ENCODE measurements at places on chromosomes 5 and 9.
A peak's percentile ranks its signal among the peaks of the same experiment; 100 is the strongest.

DNA sequence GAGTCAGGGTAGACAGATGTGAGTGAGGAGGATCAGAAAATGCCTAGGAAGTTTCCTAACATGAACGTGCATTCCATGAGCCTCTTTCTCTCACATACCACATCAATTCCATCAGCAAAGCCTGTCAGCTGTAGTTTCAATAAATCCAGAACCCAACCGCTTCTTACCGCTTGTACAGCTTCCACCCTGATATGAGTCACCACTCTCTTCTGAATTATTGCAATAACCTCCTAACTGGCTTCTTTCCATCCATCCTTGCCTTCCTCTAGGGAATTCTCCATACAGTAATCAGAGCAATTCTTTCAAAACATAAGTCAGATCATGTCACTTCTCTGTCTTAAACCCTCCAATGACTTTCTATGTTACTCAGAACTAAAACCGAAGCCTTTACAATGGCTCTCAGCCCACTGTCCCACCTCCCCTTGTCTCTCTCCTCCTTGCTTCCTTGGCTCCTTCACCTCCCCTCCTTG, 8.1 kb upstream of the RAD23B start:
- peak; percentile 97 for DNase-seq

DNA sequence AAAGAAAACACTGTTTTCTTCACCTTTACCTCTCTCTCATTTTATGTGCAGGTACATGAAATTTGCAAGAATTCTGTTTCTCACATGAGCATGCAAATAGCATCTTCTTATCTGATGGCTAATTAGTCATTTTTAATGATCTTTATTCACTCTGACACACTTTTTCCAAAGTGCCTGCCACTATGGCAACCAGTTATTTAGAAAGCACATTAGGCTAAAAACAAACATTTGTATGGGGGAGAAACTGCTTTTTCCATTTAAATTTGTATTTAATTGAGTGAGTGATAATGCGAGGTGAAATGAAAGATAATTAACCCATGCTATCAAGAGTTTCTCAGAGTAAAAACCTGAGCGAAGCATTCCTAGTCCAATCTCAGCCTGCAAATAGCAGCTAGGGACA, 365.0 kb downstream of the MAT2B start:
- DNase-seq, result no peak

- no peak for DNase-seq
Observed at GRCh38 chr5:75522025-75522424, 10.3 kb downstream of the POLK start.

- DNase-seq, result no peak
Observed at GRCh38 chr5:96790961-96791504, 16.7 kb downstream of the ERAP1 start.

- no peak for DNase-seq
Observed at GRCh38 chr5:133907075-133907474, 61.4 kb downstream of the C5orf15 start.

DNA sequence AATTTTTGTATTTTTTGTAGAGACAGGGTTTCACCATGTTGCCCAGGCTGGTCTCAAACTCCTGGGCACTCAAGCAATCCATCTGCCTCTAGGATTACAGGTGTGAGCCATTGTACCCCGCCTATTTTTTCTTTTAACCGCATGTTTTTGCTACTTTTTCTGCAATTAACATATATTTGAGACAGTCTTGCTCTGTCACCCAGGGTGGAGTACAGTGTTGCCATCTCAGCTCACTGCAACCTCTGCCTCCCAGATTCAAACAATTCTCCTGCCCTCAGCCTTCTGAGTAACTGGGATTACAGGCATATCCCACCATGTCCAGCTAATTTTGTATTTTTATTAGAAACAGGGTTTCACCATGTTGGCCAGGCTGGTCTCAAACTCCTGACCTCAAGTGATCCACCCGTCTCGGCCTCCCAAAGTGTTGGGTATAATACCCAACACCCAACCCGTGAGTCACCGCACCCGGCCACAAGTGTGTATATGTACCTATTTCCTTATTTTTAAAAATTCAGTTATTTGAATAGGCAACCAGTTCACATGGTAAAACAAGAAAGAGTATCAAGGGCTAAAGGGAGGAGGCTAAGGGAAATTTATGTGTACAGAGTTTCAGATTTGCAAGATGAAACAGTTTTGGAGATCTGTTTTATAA, 13.3 kb downstream of the PHAX start:
- DNase-seq, result no peak

- DNase-seq, result no peak
Observed at GRCh38 chr5:8355981-8356380, 487.0 kb downstream of the MTRR start.

- no peak for DNase-seq
Observed at GRCh38 chr5:116581910-116582309, 7.3 kb upstream of the SEMA6A start.

DNA sequence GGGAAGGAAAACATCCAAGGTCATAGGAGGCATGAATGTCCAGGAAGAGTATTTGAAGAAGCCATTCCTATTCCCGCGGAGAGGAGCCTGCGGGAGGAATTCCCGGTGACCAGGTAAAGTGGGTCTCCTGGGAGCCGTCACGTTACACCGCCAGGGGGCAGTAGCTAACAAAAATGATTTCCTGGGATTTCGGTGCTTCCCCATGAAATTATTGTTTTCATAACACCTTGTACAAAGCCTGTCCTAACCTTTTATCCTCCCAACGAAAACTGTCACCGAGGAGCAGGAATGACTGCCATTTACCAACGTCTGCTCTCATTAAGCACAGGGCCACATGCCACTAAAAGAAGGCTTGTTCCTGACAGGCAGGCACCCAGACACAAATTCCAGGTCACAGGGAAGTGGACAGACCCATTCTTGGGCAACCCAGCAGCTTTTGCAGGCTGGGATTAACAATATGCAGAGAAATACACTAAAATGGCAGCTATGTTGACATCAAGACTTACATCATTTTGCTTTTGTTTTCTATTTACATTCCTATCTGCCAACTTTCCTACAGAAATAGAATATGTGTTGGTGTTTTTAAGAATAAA, 41.2 kb upstream of the CTSL start:
- no peak for DNase-seq

DNA sequence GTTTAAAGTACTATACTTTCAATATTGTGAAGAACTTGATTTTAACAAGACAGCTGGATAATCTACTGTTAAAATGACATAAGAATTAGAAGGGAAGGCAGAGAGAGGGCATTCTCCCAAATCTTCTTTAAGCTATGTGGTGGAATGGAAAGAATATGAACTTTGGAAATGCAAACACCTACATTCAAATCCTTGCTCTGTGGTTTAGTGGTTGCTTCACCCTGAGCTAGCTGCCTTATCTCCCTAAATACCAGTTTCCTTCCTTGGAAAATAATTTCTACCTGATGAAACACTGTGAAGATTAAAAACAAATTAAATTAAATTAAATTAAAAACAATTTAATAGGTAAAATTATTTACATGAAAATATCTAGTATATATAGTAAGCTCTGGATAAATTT, 98.5 kb downstream of the GPR21 start:
- DNase-seq, result no peak

All from BJ (cell line).